ENCODE measurements at places on chromosomes 16 and 17. TPM values are rescaled to one million over a fixed set of nuclear protein-coding genes. Genes with fewer than 3 reads are reported as not detected.
A peak's percentile ranks its signal among the peaks of the same experiment; 100 is the strongest.

DNA sequence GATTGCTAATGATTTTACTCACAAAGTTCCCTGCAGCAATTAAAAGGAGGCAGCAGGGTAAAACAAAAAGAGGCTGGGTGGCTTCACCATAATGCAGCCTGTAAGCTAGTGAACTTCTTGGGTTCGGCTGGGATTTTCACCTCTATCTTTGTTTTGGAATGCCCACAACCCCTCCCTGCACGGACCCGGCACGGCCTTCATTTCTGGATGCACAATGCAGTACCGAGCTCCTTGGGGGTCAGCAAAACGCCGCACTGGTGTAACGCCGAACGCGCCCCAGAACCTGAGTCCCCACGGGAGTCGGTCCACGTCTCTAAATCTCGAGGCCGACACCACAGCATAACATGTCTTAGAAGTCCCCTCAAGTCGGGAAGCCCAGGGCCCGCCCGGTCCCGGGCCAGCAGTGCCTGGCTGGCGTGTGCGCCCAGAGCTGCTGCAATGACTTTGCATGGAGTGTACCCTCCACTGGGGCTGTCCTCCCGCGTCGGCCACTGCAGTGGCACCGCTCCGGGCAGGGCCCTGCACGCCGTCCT is 759 bp downstream of the UBE2O start:
- DNase-seq = no peak
- H3K27ac ChIP-seq = peak overlapping the region; percentile 54
- H3K36me3 ChIP-seq = peaks cover 1% of the 10 kb centered on the region
- peak overlapping the region; percentile 91 for H3K4me3 ChIP-seq
- peaks cover 4% of the 10 kb centered on the region for H3K27me3 ChIP-seq

Gene TRPV3
- 0.69 TPM for total RNA-seq

- H3K4me3 ChIP-seq = no peak overlapping the region
- peaks cover 13% of the 10 kb centered on the region for H3K27me3 ChIP-seq
- no peak overlapping the region for H3K27ac ChIP-seq
- H3K36me3 ChIP-seq = no peaks in the 10 kb centered on the region
- H3K4me1 ChIP-seq = no peaks in the 10 kb centered on the region
- DNase-seq = no peak
Measured at GRCh38 chr17:74442670-74443515, 11.0 kb downstream of the GPRC5C start.

- peaks cover 19% of the 10 kb centered on the region for H3K4me1 ChIP-seq
- H3K36me3 ChIP-seq = no peaks in the 10 kb centered on the region
- DNase-seq = no peak
- H3K27me3 ChIP-seq = peaks cover 9% of the 10 kb centered on the region
Measured at GRCh38 chr17:7047566-7047965, 3.7 kb upstream of the SLC16A11 start.

DNA sequence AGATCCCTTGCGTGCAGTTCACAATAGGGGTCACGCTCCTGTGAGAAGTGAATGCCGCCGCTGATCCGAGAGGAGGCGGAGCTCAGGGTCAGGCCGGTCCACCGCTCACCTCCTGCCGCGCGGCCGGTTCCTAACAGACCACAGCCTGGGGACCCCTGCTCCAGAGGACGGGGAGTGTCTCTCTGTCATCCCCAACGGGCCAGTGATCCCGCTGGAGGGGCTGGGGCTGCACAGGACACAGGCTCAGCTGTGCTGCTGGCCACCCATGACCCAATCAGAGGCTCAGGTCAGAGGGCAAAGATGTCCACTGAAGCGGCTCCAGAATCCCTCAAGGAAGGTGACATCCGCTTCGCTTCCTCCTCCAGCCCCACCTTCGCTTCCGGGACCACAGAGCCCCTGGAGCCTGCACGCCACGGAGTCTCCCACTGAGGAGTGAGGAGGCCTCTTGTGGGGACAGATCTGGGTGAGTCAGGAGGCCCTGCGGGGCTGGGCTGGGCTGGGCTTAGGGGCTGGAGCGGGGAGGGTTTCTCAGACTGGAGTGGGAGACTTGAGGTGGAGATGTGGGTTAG is 115.4 kb downstream of the METRNL start:
- peak overlapping the region; percentile 60 for H3K27ac ChIP-seq
- H3K4me3 ChIP-seq = no peak overlapping the region
- peaks cover 17% of the 10 kb centered on the region for H3K4me1 ChIP-seq
- H3K36me3 ChIP-seq = no peaks in the 10 kb centered on the region
- peak; percentile 34 for DNase-seq

Gene CDH5
- total RNA-seq = not detected

- peaks cover 7% of the 10 kb centered on the region for H3K36me3 ChIP-seq
- no peaks in the 10 kb centered on the region for H3K27me3 ChIP-seq
- H3K4me3 ChIP-seq = peak overlapping the region; percentile 75
- DNase-seq = peak; percentile 75
Measured at GRCh38 chr17:68346448-68346847, 55.2 kb downstream of the ARSG start.

DNA sequence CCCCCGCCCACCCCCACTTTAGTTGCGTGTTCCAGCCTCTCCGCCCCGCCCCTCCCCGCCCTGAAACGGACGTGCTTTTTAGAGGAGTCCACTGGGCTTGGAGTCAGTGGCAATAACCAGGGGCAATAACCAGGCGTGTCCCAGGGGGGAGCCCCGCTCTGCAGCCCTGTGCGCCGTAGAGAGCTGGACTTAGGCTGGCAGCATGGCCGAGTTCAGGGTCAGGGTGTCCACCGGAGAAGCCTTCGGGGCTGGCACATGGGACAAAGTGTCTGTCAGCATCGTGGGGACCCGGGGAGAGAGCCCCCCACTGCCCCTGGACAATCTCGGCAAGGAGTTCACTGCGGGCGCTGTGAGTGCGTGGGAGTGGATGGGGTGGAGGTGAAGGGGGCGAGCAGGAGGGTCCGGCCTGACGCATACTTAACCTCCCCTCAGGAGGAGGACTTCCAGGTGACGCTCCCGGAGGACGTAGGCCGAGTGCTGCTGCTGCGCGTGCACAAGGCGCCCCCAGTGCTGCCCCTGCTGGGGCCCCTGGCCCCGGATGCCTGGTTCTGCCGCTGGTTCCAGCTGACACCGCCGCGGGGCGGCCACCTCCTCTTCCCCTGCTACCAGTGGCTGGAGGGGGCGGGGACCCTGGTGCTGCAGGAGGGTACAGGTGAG is at the start of gene ALOX15B:
ALOX15B (plus strand) TSS at position 106 of the 657 bp plus-strand sequence; CDS start at position 203, 97 bp downstream.
- peaks cover 4% of the 10 kb centered on the region for H3K4me1 ChIP-seq
- H3K27ac ChIP-seq = no peak within 1 kb of the TSS
- H3K36me3 ChIP-seq = no peaks in the 10 kb centered on the region
- peaks cover 44% of the 10 kb centered on the region for H3K27me3 ChIP-seq
- no peak within 1 kb of the TSS for H3K4me3 ChIP-seq

Gene NPTX1
- 2.5 TPM for total RNA-seq

- no peak overlapping the region for H3K4me3 ChIP-seq
- peaks cover 10% of the 10 kb centered on the region for H3K36me3 ChIP-seq
- no peak overlapping the region for H3K27ac ChIP-seq
- H3K4me1 ChIP-seq = peaks cover 5% of the 10 kb centered on the region
- no peak for DNase-seq
- no peaks in the 10 kb centered on the region for H3K27me3 ChIP-seq
Measured at GRCh38 chr17:14398766-14399165, 97.9 kb downstream of the HS3ST3B1 start.

Gene TLCD3B
- 5.5 TPM for total RNA-seq
